ENCODE measurements at places on chromosomes 4 and X.

DNA sequence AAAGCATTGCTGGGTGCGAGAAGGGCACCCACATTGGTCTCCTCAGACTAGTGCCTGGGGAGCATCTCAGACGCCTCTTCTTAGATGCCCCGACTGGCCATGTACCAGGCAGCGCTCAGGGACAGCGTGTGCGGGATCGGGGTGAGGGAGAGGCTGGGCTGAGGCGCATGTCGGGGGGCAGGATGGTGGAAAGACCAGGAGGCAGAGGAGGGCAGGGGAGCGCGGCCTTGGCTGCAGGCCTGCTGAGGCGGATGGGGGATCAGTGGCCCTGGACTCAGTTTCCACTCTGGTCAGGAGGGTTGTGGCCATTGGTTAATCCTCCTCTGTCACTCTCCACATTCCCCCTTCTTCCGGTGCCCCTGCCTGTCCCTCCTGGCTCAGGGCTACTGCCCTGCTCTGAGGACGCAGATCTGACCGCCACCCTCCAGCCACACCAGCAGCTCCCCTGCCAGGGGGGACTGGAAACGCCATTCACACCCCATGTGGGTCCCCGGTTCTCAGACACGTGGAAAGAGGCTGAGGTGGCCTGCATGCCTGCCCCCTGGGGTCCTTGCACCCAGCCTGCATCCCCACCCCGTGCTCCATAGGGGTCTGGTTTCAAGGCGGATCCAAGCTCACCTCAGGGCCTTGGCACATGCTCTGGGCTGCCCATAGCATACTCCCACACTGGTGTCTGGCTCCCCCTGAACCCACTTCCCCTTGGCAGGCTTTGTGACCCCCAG lies 105.9 kb downstream of the CPZ start:
- DNase-seq: no peak

DNA sequence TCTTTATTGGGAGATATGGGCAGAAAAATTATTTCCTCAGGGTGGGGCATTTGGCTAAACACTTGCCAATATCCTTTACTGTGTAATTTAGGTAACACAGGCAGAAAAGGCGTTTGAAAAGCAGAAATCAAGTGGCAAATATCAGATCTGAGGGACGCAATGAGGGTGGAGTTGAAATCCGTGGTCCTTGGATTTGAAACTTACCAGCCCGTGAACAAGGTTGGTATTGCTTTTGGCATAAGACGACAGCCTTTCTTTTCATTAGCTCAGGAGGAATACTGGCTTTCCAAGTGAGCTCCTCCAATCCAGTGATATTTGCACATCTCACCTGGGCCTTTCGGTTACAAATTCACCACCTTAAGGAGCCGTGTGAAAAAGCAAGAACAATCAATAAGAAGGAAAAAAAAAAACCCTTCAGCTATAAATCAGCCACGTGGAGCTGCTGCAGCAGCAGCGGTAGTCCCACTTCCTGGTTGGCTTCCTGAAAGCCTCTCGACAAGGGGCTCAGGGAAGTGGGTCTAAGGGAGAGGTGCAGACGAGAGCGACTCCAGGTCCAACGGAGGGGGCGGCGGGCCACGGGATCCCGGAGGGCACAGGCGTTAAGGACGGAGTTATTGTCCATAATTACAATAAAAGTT lies 734 bp upstream of the GALNT7 start:
- peak; percentile 60 for DNase-seq

GRCh38 chrX:74280759-74281158 lies 23.2 kb upstream of the ZCCHC13 start:
- no peak for DNase-seq

GRCh38 chrX:22760513-22761057 lies 239.2 kb upstream of the DDX53 start:
- no peak for DNase-seq

DNA sequence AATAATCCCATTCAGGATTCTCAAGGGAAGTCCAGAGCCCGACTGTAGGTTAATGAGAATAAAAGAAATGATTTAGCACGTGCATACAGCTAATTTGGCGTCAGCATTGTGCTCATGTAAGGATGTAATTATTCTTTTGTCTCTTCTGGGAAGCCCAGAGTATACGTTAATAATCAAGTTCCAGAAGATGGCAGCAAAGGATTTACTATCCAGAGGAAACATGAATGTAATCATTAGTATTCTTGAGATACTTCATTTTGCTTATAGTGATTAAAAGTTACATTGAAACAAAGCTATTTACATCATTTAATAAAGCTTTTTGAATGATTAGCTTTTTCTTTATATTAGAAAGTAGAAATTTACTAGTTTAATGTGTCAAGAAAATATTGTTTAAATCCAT lies 27.1 kb upstream of the MAP9 start:
- peak; percentile 64 for DNase-seq

DNA sequence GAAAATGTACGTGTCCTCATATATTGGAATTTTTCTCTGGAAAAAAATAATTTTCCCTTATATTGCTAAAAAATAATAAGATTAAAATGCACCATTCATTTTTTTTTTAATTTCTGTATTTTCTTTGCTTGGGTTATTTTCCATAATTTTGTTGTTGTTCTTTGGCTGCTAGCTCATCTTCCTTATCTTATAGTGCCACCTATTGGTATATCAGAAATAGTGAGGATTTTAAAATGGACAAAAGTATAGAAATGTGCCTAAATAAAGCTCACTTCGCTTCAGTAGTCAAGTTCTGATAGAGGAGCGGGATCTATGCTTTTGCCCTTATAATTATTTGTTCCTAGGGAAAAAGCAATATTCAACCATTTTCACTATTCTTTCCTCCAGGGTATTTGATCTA lies 134.8 kb downstream of the NAP1L3 start:
- DNase-seq: no peak

DNA sequence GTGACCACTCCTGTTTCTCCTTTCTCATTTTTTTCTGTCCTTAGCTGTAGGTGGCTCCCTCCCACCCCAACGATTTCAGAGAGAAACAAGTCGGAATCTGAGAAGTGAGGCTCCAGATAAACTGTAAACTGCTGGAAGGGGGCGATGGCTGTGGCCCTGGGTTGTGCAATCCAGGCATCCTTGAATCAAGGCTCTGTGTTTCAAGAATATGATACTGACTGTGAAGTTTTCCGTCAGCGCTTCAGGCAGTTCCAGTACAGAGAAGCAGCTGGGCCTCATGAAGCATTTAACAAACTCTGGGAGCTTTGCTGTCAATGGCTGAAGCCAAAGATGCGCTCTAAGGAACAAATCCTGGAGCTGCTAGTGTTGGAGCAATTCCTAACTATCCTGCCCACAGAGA lies 37.7 kb downstream of the ETDC start:
- no peak for DNase-seq

DNA sequence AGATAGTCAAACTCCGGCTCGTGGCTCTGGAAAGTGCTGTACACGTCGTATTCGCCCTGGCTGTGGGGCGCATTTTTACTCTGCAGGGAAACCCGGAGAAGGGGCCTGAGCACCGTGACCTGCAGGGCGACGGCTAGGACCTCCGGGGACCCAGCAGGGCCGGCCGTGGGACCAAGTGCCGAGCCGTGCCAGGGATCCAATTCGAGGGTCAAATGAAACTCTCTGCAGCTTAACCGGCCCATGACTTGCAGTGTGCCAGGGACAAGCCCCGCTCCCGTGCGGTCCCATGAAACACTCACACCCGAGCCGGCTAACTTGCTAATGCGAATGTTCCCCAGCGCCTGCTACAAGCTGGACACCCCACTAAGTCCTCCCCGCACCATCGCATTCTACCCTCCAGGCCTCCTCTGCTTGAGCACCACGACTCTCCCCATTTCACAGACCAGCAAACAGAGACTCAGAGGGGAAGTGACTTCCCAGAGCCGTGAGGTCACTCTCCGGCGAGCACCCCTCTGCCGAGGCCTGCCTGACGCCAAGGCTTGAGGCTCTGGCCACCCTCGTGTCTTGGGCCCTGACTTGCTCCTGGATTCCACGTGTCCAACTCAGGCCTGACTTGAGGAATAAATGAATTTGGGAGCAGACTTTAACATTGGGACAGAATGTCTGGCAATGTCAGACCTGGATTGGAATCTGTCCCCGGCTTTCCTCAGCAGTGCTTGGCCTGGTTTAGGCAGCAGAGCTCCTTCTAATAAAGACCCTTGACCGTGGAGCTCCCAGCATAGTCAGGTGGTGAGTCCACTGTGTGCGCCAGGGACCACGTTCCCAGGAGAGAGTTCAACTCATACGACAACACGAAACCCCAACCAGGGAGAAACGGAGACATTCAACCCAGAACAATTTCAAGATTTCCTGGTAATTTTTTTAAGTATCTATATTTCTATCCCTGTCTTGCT lies 93.6 kb downstream of the PPP2R2C start:
- DNase-seq: no peak

DNA sequence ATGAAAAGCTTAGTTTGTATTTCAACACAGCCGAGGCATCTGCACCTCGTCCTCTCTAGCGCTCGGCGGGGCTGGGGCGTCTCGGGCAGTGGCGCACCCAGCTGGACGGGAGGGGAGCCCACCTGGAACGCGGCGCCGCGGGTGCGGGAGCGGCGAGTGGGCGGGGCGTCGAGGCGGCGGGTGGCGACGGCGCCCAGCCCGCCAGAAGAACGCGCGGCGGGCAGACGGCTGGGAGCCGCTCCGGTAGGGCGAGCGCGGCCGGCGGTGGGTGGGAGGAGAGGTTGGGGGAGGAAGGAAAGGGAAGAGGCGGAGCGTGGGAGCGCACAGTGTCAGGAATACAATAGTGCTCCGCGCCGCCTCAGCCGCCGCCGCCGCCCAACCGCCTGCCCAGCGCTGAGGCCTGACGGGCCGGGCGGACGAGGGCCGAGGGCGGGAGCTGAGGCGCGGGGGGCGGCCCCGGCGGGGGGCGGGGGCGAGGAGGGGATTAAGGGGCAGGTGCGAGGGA lies at the start of gene JADE3:
JADE3 (plus strand) TSS at position 324 of the 505 bp plus-strand sequence. CDS start 72,474 bp downstream, outside the sequence.
- peak; percentile 60 for DNase-seq

- no peak for DNase-seq
Observed at GRCh38 chr4:144591401-144591800, 54.6 kb upstream of the HHIP start.

DNA sequence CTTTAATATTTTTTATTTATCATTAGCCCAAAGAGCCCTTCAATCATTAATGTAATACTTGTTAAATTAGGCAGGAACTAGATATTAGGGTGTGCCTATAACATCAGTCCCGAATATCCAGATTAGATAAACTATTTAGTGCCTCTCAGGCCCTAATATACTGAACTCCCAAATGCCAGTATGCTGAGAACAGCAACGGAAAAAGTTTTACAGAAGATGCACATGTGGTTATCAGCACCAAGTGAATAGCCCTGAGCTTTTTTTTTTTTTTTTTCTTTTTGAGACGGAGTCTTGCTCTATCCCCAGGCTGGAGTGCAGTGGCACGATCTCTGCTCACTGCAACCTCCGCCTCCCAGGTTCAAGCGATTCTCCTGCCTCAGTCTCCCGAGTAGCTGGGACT lies 13.0 kb upstream of the ELF2 start:
- DNase-seq: no peak

DNA sequence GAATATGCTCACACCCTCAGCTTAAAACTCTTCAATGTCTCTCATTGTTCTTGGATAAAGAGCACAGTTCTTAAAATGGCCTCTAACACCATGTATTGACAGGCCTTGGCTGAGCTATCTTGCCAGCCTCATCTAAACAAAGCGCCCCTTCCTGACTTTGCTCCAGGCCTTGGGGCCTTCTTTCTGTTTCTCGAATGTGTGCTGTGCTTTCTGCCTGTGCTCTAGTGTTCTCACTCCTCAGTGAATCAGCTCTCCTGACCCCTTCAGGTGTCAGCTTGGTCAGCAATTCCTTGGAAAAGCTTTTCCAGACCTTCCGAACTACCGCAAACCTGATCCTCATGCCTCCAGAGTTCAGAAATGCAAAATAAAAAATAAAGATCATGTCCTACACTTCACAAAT lies 346.3 kb upstream of the FSTL5 start:
- DNase-seq: no peak

GRCh38 chr4:153534792-153535629 lies 68.9 kb downstream of the TMEM131L start:
- DNase-seq: no peak

DNA sequence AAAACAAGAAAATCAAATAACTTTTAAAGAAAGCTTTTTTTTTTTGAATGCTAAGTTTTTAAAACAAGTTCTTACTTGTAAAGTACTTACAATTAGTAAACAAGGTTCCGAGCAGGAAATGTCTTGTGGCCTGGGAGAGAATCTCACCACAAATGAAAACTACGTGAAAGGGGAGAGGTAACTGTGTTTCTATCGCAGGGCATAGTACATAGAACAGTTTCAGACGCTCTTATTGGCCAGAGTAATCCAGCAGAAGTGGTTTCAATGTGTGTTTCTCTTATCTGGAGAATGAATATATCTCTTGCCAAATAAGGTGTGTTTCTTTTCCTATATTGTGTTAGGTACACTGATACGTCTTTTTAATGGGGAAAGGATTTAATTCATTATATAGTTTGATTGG lies at the start of gene PLAC8:
PLAC8 (minus strand) TSS at position 154 of the 400 bp plus-strand sequence. CDS start 6,808 bp downstream, outside the sequence.
- peak; percentile 43 for DNase-seq

- DNase-seq: no peak
Observed at GRCh38 chrX:45952030-45952429, 593.2 kb downstream of the ZNF674 start.

DNA sequence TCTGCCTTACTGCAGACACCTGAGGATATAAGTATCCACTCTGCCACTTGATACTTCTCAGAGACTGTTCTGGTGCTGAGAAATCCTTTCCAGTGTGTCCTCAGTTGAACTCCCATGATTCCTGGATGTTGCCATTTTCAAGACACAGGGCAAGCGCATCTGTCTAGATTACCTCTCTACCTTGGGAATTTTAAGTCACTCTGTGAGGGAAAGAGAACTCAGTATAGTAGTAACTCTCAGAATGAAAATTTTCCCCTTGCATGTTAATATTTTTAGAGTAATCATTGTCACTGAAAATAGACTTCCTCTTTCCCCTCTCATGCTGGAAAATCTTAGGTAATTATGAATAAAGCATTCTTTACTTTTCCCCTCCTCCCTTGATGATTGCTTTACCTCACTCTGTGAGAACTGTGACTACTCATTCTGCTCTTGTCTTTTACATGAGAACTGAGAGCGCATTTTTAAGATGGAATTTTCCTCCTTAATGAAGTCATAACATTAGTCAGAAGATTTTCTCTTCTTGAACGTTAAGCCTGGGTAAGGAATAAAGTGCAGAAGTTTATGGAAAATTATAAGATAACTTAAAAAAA lies 45.0 kb downstream of the TET2 start:
- DNase-seq: peak; percentile 5

DNA sequence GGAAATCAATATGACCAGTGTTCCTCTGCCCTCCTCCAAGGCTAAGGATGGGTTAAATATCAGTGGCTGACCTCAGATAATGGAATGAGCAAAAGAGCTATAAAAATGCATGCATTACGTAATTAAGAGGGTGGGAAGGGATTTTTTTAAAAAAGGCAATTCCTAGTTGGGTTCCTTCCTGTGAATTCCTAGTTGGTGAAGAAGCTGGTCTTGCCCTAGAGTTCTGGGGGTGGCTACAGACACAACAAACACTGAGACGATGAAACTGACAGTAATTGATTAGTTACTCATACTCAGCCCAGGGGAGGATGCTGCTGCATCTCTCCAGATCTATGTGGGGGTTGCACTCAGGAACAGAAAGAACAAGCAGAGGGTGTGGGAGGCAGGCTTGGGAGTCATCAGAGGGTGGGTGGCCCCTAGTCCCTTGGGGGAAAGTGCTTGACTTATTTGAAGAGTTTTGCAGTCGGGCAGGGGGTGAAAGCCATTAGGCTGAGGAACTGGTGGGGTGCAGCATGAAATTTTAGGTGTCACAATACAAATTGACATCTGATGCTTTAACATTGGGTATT lies 662.0 kb upstream of the FRG1 start:
- no peak for DNase-seq

- no peak for DNase-seq
Observed at GRCh38 chrX:10467793-10468192, 152.6 kb downstream of the MID1 start.

- DNase-seq: no peak
Observed at GRCh38 chrX:123256378-123256777, 72.3 kb downstream of the GRIA3 start.

Data from cerebellar cortex (tissue), 1 donor.